ENCODE measurements at places on chromosomes 12 and 14. TPM values are rescaled to one million over a fixed set of nuclear protein-coding genes. Genes with fewer than 3 reads are reported as not detected.

- peak overlapping the region; percentile 83 for H3K4me3 ChIP-seq
- peaks cover 14% of the 10 kb centered on the region for H3K36me3 ChIP-seq
- no peaks in the 10 kb centered on the region for H3K27me3 ChIP-seq
- H3K27ac ChIP-seq, result peak overlapping the region; percentile 66
- no peak for DNase-seq
- H3K4me1 ChIP-seq, result peaks cover 32% of the 10 kb centered on the region
Observed at GRCh38 chr14:67673451-67673850, 981 bp downstream of the VTI1B start.

GRCh38 chr14:21825149-21825743, 151.6 kb upstream of the OR4E1 start:
- peaks cover 4% of the 10 kb centered on the region for H3K4me1 ChIP-seq
- peak; percentile 64 for DNase-seq
- no peaks in the 10 kb centered on the region for H3K36me3 ChIP-seq
- peak overlapping the region; percentile 61 for H3K4me3 ChIP-seq

DNA sequence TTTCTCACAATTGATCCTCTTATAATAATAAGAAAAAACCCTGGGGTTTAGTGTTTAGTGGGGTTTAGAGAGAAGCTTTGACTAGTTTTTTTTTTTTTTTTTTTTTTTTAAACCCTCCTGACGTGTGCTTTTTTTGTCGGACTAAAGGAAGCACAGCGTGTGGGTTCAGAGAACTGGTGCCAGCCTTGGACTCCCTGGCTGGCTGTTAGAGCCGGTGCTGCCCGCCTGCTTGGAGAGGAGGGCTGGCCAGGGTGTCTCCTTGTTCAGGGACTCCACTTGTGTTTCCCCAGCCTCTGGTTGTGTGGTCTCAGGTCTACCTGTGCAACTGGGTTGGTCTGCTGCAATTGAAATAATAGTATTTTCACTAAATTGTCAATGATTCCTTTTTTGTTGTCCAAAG, 54.1 kb upstream of the ASPG start:
- peaks cover 23% of the 10 kb centered on the region for H3K27me3 ChIP-seq
- no peaks in the 10 kb centered on the region for H3K4me1 ChIP-seq
- DNase-seq, result no peak

DNA sequence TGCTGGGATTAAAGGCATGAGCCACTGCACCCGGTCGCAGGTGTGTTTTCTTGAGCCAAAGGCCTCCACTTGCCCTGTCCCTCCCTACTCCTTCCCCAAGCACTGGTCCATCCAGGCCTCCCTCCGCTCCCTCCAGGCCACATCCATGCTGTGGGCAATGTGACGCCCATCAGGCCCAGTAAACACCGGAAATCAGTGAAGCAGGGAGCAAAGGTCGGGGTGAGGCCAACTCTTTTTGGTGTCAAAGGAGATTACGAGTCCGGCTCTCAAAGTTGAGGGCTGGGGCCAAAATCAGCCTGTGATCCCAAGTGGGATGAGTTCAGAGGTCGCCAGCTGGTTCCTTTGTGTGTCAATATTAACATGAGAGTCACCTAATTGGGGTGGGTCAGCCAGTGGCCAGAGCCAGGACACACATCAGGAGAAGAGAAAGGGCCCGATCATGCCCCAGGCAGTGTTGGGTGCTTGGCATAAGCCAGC, 195.7 kb downstream of the RBM19 start:
- no peak overlapping the region for H3K27ac ChIP-seq
- no peaks in the 10 kb centered on the region for H3K36me3 ChIP-seq
- H3K27me3 ChIP-seq, result peaks cover 18% of the 10 kb centered on the region
- no peak overlapping the region for H3K4me3 ChIP-seq
- no peak for DNase-seq

DNA sequence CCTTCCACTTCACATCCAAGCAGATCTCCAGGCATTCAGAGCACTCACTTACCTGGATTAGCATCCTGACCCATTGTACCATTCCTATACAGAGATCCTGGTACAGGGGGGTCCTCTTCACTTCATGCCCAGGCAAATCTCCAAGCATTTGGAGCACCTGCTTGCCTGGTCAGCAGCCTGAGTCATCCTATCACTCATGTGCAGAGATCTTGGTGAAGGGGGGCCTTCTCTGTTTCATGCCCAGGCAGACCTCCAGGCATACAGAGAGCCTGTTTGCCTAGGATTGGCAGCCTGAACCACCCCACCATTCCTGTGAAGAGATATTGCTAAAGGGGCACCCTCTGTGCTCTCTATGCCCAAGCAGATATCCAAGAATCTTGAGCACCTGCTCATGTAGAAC, 111.1 kb upstream of the CCDC175 start:
- H3K36me3 ChIP-seq, result no peaks in the 10 kb centered on the region
- no peak overlapping the region for H3K27ac ChIP-seq
- no peak for DNase-seq

- no peaks in the 10 kb centered on the region for H3K27me3 ChIP-seq
- H3K27ac ChIP-seq, result no peak overlapping the region
- no peak for DNase-seq
- no peak overlapping the region for H3K4me3 ChIP-seq
- peaks cover 19% of the 10 kb centered on the region for H3K4me1 ChIP-seq
- peaks cover 32% of the 10 kb centered on the region for H3K36me3 ChIP-seq
Observed at GRCh38 chr12:12392413-12392812, 35.5 kb downstream of the BORCS5 start.

GRCh38 chr12:117968826-117969659, at the start of gene KSR2:
TSS of gene KSR2 (minus strand) at chr12:117968990. CDS start at chr12:117968255, 735 bp downstream.
- H3K27me3 ChIP-seq, result peaks cover 61% of the 10 kb centered on the region
- H3K27ac ChIP-seq, result no peak within 1 kb of the TSS
- peak; percentile 75 for DNase-seq
- H3K4me1 ChIP-seq, result peaks cover 8% of the 10 kb centered on the region
- peaks cover 3% of the 10 kb centered on the region for H3K36me3 ChIP-seq
- H3K4me3 ChIP-seq, result peak within 1 kb of the TSS; percentile 76

DNA sequence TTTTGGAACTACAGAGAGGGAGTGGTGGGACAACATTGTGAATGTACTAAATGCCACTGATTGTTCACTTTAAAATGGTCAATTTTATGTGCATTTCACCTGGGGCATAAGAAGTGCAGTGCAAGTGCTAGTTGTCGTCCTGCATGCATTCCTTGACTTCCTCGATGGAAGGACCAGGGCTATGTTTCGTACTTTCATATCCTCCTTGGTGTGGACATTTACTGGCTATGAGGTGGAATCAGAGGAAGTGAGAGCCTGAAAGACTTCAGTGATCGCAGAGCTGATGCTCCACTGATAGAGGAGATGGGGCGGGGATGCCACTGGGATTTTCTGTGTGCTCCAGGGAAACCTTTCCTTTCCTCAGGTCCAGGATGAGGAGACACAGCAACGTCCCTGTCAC, 54.1 kb upstream of the DDX11 start:
- H3K36me3 ChIP-seq, result no peaks in the 10 kb centered on the region
- no peaks in the 10 kb centered on the region for H3K4me1 ChIP-seq
- DNase-seq, result no peak
- H3K27ac ChIP-seq, result no peak overlapping the region

- no peaks in the 10 kb centered on the region for H3K4me1 ChIP-seq
- peaks cover 16% of the 10 kb centered on the region for H3K27me3 ChIP-seq
- H3K27ac ChIP-seq, result no peak overlapping the region
- no peak for DNase-seq
- H3K36me3 ChIP-seq, result no peaks in the 10 kb centered on the region
Observed at GRCh38 chr14:70045310-70045709, 143.4 kb downstream of the SLC8A3 start.

GRCh38 chr14:25400607-25401206, 350.8 kb upstream of the STXBP6 start:
- peak; percentile 69 for DNase-seq
- H3K4me1 ChIP-seq, result peaks cover 3% of the 10 kb centered on the region
- no peak overlapping the region for H3K4me3 ChIP-seq
- H3K27ac ChIP-seq, result no peak overlapping the region
- peaks cover 4% of the 10 kb centered on the region for H3K27me3 ChIP-seq

- peaks cover 52% of the 10 kb centered on the region for H3K36me3 ChIP-seq
- DNase-seq, result no peak
- no peak overlapping the region for H3K4me3 ChIP-seq
- peaks cover 33% of the 10 kb centered on the region for H3K4me1 ChIP-seq
Observed at GRCh38 chr14:44945264-44945663, 16.5 kb downstream of the KLHL28 start.

DNA sequence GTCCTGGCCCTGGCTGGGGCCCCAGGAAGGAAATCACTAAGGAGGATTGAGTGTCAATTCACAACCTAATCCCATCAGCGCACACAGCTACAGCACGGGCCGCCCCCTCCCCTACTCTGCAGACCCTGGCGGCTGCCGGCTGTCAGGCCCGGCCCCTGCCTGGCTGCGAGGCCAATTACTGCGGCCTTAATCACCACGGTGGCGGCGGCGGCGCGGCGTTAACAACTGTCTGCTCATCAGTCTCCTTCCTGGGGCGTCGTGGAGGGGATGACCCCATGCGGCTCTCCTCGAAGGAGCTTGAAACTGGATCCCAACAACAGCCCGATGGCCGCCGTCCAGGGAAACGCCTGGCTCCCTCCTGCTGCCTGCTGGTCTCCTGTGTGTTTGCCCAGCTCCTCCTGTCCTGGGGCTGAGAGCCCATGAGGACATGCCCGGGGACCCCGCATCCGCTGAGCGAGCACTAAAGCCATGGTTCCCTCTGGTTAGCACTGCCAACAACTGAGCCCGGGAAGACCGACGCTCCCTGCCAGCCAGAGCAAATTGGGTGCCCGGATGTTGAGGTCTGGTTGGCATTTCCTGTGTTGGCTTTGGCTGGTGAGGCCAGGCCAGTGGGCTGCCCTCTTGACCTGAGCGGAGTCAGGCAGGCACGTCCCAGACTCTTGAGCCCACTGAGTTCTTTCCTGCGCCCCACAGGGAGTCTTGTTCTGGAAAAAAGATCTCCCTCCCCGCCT, 21.8 kb upstream of the EIF2B2 start:
- H3K4me1 ChIP-seq, result no peaks in the 10 kb centered on the region
- no peaks in the 10 kb centered on the region for H3K27me3 ChIP-seq
- DNase-seq, result no peak
- no peaks in the 10 kb centered on the region for H3K36me3 ChIP-seq
- H3K4me3 ChIP-seq, result no peak overlapping the region

- no peak for DNase-seq
- no peaks in the 10 kb centered on the region for H3K36me3 ChIP-seq
- peaks cover 20% of the 10 kb centered on the region for H3K4me1 ChIP-seq
- H3K4me3 ChIP-seq, result no peak overlapping the region
- H3K27ac ChIP-seq, result no peak overlapping the region
Observed at GRCh38 chr12:2642896-2643425, 151.8 kb upstream of the FKBP4 start.

GRCh38 chr12:31590642-31591379, at the start of gene DENND5B:
TSS of gene DENND5B (minus strand) at chr12:31591136. CDS start at chr12:31590832, 304 bp downstream.
- H3K4me3 ChIP-seq, result peak within 1 kb of the TSS; percentile 71
- peaks cover 10% of the 10 kb centered on the region for H3K4me1 ChIP-seq
- no peak within 1 kb of the TSS for H3K27ac ChIP-seq
- DNase-seq, result peak; percentile 31
- H3K36me3 ChIP-seq, result no peaks in the 10 kb centered on the region

DNA sequence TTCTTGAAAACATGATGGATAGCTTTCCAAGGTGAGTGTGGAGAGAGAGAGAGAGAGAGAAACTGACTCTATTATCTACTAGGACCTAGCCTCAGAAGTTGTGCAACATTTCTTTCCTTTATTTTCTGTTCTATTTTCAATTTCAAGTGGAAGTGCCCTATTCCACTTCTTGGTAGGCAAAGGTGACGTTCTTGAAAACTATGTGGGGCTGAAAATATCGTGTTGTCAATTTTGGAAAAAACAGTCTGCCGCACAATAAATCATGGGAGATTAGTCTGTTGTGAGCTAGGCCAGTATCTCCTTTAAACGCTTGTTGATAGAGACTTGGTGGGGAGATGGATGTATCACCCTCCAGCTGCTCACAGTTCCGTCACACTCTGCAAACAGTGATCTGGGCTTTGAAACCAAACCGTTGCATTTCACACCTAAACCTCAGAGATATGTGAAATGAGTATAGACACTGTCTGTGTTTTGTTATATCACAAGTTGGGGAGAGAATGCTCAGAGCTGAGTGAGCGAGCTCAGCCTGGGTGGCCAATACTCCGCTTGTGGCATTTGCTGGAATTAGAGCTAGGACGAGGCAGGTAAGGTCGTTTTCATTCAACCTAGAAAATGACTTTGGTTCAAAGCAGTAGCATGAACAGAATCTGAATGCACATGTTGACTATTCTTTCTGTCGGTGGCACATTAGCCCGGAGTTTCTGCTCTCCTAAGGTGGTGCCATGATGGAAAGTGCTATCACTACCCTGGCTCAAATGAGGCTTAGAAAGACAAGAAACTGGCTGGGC, 75.1 kb upstream of the ST8SIA1 start:
- H3K4me3 ChIP-seq, result peak overlapping the region; percentile 62
- peaks cover 17% of the 10 kb centered on the region for H3K4me1 ChIP-seq
- DNase-seq, result peak; percentile 66
- peak overlapping the region; percentile 87 for H3K27ac ChIP-seq
- no peaks in the 10 kb centered on the region for H3K27me3 ChIP-seq

- H3K4me1 ChIP-seq, result peaks cover 27% of the 10 kb centered on the region
- peaks cover 20% of the 10 kb centered on the region for H3K36me3 ChIP-seq
- H3K27me3 ChIP-seq, result no peaks in the 10 kb centered on the region
- H3K4me3 ChIP-seq, result no peak overlapping the region
- no peak for DNase-seq
- no peak overlapping the region for H3K27ac ChIP-seq
Observed at GRCh38 chr12:50062728-50063460, 5.5 kb downstream of the ASIC1 start.

- no peak for DNase-seq
- no peak overlapping the region for H3K27ac ChIP-seq
- H3K27me3 ChIP-seq, result peaks cover 8% of the 10 kb centered on the region
- H3K36me3 ChIP-seq, result no peaks in the 10 kb centered on the region
- no peaks in the 10 kb centered on the region for H3K4me1 ChIP-seq
- no peak overlapping the region for H3K4me3 ChIP-seq
Observed at GRCh38 chr14:94446126-94446525, 6.5 kb downstream of the SERPINA11 start.

DNA sequence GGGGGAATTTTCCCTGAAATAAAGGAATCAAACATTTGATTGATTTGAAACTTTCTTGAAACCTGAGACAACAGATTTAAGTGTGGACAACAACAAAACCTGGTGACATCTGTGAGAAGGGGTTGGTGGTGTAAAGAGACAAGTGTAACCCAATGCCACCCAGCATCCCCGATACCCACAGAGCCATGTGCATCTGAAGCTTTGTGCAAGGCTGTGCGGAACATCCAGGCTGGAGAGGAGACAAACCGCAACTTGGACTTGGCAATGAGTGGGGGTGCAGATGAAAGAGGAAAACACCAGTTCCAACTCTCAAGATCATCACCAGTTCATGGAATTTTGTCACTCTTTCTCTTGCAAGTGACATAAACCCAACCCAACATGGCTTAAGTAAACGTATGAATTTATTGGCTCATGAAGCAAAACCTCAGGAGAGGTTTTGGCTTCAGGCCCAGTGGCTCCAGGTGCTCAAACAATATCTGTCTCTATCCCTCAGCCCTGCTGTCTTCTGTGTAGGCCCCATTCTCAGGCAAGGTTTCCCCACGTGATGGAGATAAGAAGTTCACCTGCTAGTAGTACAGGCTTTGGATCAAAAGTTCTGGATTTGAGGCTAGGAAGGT, 55.2 kb upstream of the NTF3 start:
- H3K4me1 ChIP-seq, result no peaks in the 10 kb centered on the region
- peaks cover 1% of the 10 kb centered on the region for H3K27me3 ChIP-seq
- H3K27ac ChIP-seq, result no peak overlapping the region
- no peak overlapping the region for H3K4me3 ChIP-seq
- H3K36me3 ChIP-seq, result no peaks in the 10 kb centered on the region

RILPL1 gene
- total RNA-seq, result 2.9 TPM

CLEC2B gene
- 43.2 TPM for total RNA-seq

IFNG-AS1 gene
- 0.25 TPM for total RNA-seq

MGAT2 gene
- 30.2 TPM for total RNA-seq

PLEKHG7 gene
- total RNA-seq, result not detected

PRICKLE1 gene
- total RNA-seq, result not detected
